ENCODE measurements at places on chromosomes 16 and 17.

- no peak for DNase-seq
These were observed 11.4 kb downstream of the SPNS2 start for GRCh38 chr17:4509923-4510617.

DNA sequence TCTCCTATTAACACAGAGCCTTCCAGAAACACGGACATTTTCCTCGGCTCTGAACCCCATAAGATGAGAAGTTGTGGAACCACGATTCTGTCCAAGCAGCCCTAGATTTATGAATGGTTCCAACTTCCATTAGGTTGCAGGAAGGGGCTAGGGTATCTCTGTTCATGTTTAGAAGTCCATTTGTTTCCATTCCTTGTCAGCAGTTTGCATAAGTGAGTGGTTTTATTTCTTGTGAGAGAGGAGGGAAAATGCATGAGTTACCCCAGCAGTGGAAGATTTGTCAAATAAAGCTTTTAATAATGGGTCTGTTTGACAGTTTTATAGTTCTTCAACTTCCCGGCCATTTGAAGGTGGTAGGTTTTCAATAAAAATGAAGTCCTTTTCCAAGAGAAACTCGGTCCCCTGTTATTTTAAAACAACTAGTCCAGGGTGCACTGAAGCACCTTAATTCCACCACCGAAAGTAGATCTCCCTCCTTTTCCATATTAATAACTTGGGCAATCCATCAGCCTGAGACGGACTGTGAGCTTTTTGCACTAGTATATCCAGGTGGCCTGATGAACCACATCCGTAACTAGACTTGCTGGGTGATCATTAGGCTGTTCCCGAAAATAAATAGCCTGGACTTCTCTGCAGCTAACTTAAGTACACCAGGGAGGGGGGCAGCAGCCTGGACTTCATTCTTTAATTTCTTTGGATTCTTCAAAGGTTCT lies 181.3 kb downstream of the TMEM114 start:
- no peak for DNase-seq

DNA sequence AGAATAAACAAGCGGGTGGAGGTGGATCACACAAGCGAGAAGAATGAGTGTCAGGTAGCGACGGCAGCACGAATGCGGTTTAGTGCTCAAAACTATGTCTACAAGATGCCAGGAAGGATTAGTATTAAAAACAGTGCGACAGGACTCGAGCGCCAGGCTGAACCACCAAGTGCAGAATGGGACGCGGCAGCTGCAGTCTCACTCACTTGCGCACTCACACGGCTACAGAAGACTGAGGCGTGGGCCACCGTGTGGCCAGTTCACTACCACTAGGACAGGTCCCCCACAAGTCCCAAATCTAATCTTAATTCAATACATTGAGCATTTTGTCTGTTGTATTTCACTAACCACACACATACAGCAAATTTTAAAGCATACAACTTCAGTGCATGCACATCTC lies 35.7 kb upstream of the TRAP1 start:
- DNase-seq, result no peak

DNA sequence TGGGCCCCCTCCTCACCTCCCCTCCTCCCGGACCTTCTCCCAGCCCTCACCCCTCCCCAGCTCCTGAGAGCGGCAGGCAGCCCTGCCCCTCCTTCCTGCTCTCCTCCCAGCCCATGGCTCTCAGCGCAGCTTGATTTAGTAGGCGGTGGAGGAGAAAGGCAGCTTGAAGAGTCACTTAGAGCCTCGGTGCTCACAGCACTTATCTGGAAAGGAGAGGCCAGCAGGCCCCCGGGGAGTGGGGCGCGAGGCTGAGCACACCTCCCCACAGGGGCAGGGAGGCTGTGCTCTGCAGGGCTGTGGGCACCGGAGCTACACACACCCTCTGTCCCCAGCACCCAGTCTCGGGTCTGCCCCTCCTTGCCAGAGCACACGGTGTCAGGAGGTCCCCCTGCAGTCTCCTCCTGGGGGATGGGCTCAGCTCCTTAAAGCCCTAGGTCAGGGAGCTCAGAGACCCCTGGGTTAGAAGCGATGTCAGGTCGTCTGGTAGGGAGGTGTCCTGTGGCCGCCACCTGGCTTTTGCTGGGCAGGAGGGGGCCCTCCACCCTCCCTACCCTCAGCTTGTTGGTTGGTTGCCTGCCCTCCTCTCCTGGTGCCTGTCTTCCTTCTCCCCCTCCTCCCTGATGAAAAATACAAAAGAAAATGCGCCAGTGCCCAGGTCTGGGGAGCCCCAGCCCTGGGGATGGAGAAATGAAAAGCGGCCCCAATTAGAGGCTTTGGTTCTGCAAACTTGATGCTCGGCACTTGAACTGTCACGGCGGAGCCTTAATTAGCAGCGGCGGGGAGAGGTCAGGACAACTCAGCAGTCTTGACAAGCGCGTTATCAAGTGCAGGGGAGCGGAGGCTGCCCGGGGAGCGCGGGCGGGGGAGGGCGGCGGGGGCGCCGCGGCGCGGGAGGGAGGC lies 151.1 kb upstream of the GSE1 start:
- DNase-seq, result no peak

GRCh38 chr17:27980043-27980442 lies 62.4 kb upstream of the NLK start:
- DNase-seq, result no peak

- no peak for DNase-seq
These were observed 50.1 kb upstream of the JPH3 start for GRCh38 chr16:87552072-87552718.

DNA sequence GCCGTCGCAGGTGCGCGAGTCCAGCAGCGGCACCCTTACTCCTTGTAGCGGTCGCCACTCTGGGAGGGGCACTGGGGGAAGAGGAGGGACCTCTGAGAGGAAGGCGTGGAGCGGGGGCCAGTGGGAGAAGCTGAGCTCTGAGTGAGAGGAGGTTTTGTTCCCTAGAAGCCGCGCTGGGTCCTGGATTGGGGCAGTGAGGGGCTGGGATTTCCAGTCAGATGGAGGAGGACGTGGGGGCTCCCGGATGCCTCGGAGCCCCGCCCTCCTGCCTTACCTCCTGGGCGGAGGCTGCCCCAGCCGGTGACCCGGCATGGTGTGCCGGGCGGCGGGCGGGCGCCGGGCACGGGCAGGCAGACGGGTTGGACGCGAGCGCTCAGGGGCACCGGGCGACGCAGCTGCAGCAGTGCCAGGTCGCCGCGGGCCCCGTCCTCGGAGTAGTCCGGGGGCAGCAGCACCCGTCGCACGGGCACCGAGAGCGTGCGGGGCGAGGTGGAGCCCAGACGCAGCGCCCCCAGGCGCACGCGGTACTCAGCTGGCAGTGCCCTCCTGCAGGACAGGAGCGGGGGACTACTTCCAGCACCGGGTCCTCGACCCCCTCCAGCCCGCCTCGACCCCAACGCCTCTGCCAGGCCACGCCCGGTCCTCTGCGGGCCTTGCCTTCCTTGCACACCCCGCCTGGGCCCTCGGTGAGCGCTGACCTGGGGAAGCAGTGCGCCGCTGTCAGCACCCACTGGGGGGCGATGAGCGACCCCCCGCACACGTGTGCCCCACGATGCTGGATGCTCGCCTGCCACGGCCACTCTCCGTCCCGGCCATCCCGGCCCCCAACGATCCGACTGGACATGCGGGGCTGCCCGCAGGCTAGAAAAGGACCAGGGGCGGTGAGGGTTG lies 2.0 kb downstream of the PRSS33 start:
- no peak for DNase-seq

DNA sequence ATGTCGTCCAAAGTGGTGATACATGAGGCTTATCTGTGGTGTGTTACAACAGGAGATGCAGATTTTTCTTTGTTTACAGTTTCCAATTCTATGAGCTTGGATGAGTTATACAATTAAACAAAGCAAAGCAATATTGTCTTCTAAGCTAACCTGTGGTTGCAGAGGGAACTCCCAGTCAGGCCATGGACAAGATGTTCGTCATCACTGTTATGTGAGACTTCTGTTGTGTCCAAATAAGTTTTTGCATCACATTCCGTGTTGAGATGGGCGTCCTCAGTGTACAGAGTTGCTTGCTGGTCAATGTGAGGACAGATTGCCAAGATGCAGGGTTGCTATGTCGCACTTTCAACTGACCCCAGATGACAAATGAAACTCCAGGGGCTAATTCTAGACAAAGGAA lies 189.3 kb downstream of the IRF8 start:
- DNase-seq, result no peak

DNA sequence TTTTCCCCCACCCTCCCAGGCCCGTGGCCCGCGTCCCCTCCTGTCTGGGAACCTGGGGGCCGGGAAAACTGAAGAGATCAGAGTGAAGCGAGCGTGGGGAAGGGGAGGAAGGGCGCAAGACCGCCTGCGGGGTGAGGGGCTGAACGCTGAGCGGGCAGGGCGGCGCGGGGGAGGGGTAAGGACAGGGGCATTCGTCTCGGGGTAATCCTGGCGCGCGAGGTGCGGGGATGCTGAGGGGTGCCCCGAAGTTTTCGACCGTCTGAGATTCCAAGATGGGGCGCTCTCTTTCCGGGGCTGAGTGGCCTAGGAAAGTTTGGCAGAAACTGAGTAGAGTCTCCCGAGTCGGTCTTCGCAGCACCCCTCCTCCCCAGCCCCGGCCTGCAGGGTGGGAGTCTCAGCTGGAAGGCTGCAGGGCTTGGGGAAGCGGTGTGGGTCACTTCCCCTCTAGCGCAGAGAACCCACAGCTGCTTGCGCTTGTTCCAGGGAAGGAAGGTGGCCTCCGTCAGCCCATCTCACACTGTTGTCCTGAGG lies 555 bp downstream of the TTYH2 start:
- DNase-seq, result no peak

DNA sequence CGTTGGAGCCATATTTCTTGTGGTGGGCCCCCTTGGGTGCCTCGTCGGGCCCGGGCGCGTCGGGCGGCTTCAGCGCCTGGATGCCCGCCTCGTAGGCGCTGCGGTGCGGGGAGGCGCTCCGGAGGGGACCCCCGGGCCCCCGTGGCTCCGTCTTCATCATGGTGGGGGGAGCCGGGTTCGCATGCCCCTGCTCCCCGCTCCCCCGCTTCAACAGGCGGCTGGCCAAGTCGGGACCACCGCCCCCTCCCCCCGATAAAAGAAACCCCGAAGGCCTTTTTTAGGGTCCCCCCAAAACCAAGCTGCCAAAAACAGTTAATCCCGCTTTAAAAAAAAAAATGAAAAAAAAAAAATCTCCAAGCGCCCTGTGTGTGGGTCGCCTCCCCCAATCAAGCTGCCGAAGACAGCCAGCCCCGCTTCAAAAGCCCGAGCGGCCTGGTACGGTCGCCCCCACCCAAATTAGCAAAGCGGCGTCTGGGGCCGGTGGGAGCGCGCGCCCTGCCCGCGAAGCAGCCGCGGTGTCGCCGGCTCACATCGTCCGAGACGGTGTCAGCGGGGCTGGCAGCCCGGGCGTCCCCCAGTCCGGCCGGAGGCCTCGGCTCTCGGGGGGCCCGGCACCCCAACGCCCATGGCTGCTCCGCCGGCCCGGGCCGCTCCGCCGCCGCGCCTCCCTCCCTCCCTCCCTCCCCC lies at the start of gene PPP1R9B:
Gene PPP1R9B, minus strand, starts transcription at position 324 of the 687 bp plus-strand sequence. Its CDS starts 164 bp downstream, at position 160.
- DNase-seq, result no peak

- no peak for DNase-seq
These were observed 36.2 kb upstream of the TEKT3 start for GRCh38 chr17:15377616-15378015.

DNA sequence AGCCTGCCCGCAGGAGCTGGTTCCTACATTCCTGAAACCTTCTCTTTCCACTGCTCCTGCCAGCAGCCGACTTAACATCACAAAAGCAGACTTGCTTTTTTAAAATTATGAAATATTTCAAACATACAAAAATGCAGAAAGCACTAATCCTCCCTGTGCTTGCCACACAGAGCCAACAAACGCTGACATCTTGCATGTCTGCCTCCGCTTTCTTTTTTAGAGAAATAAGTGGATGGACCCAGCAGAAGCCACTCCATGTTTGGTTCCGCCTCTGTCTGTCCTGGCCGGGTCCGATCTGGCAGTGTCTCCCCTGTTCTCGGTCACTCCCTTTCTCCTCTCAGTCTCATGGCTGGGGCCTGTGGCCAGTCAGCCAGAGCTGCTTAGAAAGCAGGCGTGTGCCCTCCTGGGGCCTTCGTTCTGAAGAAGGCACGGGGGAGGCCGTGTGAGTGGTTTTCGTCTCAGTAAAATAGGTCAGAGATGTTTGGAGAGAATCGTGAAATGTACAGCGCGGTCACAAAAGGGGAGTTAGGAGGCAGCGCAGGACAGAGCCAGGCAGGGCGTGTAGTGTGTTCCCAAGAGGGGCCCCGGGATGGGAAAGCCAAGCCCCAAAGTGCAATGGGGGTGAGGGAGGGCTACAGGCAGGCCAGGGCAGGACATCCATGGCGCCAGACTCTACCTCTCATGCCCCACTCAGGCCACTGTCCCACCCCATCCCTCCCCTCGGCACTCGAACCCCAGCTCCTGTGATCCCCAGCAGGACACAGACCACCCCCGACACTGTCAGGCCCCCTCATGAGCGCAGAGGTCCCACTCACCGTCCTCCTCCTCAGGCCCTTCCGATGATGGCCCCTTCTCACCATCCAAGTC lies 23.2 kb downstream of the MXRA7 start:
- no peak for DNase-seq

GRCh38 chr17:58684003-58684402 lies 7.8 kb downstream of the TEX14 start:
- no peak for DNase-seq

DNA sequence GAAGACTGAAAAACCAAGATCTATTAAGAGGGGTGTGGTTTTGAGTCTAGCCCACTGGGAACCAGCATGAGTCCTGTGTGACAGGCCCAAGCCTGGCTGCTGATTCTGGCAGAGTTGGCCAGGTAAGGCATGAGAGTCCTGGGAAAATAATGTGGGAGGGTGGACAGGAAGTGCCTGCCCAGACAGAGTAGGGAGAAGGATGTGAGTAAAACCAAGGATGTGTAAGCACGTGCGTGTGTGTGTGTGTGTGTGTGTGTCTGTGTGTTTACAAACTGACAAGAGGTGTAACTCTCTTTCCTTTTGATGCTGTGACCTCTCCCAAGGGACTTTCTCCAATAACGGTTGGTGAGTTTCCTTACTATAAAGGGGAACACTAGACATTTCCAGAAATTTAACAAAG lies 15.6 kb upstream of the TEX2 start:
- no peak for DNase-seq

DNA sequence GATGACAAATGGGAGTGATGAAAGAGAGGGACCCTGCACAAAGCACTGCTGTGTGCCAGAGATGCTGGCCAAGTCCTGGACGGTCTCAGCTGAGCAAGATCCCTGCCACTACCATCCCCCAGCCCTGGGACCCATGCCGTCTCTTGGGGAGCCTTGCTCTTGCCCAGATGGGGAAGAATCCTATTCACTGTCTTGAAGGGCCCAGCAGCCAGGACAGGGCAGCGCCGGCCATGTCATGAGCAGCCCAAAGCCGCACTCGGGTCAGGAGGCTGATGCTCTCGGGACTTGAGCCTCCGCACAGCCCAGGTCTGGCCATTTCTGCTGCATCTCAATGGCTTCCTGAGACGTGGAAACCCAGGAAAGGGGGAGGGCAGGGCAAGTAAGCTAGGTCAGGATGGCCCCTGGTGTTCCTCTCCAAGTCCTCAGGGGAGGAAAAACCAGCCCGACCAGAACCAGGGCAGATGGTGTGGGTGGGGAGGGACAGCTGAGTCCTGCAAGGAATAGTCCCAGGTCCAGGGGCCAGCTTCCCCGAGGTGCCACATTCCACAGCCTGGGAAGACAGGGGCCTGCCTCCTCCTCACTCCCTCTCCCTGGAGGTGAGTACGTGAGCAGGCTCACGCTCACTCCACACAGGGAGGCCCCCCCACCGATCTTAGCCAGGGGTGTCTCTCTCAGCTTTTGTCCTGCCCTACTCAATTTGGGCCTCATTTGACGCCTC lies 7.8 kb upstream of the KRT19 start:
- DNase-seq, result no peak

All from SIG-M5 (cell line).